ENCODE measurements at places on chromosomes 5 and 9.
A peak's percentile ranks its signal among the peaks of the same experiment; 100 is the strongest.

DNA sequence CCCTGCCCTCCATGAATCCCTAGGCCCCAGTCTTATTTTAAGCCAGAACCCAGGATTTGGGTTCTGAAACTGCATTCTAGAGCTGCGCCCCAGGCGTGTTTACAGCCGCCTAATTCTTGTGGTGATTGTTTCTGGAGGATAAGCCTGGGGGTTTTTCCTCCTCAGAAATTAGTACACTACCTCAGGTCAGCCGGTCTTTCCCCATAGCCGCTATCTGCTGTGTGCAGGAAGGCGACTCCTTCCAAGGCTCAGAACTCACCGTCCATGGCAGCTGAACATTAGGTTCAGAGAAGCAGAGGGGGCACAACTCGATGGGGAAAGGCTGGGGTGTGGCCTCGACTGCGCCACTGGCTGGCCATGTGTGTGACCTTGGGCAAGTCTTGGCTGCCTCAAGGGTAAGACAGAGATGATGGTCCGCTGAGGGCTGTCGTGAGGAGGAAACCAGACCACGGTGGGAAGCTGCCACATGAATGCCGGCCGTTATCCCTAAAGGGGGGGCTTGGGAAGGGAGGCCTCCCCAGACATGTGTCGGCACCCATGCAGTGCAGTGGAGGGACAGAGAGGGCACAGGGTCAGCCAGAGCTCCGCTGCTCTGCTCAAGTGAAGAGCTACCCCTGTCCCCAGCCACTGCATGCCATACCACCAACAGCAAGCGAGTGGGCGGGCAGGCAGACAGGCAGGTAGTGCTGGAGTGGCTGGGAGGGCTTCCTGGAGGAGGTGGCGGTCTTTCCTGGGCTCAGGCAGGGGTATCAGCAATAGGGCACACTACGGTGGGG lies 28.9 kb downstream of the SHB start:
- no peak for DNase-seq
- no peaks in the 10 kb centered on the region for H3K27me3 ChIP-seq
- H3K4me3 ChIP-seq = no peak overlapping the region
- no peak overlapping the region for H3K27ac ChIP-seq

GRCh38 chr5:152568016-152568415 lies 162.9 kb upstream of the NMUR2 start:
- H3K4me3 ChIP-seq = no peak overlapping the region
- H3K27me3 ChIP-seq = no peaks in the 10 kb centered on the region
- no peak overlapping the region for H3K27ac ChIP-seq
- H3K36me3 ChIP-seq = no peaks in the 10 kb centered on the region
- DNase-seq = no peak

DNA sequence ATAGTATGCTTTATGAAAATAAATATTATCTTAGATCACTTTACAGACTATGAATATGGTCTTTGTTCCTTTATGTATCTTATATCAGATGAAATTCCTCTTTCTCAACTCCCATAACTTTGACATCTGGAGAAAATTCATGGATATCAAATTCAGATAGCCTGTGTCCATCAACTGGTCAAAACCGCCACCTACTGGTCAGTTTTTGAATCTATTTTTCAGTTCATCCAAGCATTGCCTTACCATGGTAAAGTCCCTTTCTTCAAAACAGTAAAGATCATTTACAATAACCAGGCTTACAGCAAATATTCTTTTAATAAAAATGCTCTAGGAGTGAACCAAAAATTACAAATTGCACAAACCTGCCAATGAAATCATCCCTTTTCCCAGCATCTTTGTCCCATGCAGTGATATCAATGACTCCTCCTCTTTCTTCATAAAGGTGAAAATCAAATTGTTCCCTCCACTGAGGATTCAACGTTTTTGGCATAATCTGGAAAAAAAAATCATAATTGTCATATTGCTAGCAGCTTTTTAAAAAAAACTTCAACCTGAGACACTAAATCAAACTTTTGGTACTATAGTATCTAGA lies 290.5 kb downstream of the SLF1 start:
- H3K4me3 ChIP-seq = no peak overlapping the region
- no peaks in the 10 kb centered on the region for H3K36me3 ChIP-seq
- DNase-seq = no peak
- H3K27ac ChIP-seq = no peak overlapping the region
- no peaks in the 10 kb centered on the region for H3K4me1 ChIP-seq

GRCh38 chr9:14888272-14888671 lies 22.0 kb downstream of the FREM1 start:
- H3K4me3 ChIP-seq = no peak overlapping the region
- no peaks in the 10 kb centered on the region for H3K36me3 ChIP-seq
- no peak for DNase-seq
- H3K27me3 ChIP-seq = no peaks in the 10 kb centered on the region
- H3K4me1 ChIP-seq = no peaks in the 10 kb centered on the region
- H3K27ac ChIP-seq = peak overlapping the region; percentile 35

- no peaks in the 10 kb centered on the region for H3K4me1 ChIP-seq
- DNase-seq = no peak
- H3K36me3 ChIP-seq = no peaks in the 10 kb centered on the region
- no peak overlapping the region for H3K4me3 ChIP-seq
Observed at GRCh38 chr9:134518004-134518606, 123.5 kb upstream of the COL5A1 start.

- H3K4me1 ChIP-seq = no peaks in the 10 kb centered on the region
- no peaks in the 10 kb centered on the region for H3K27me3 ChIP-seq
- no peak overlapping the region for H3K4me3 ChIP-seq
- no peak for DNase-seq
- no peak overlapping the region for H3K27ac ChIP-seq
Observed at GRCh38 chr5:169873642-169874041, 106.7 kb downstream of the INSYN2B start.

- no peaks in the 10 kb centered on the region for H3K27me3 ChIP-seq
- no peaks in the 10 kb centered on the region for H3K4me1 ChIP-seq
- no peak overlapping the region for H3K27ac ChIP-seq
- no peaks in the 10 kb centered on the region for H3K36me3 ChIP-seq
- no peak overlapping the region for H3K4me3 ChIP-seq
Observed at GRCh38 chr5:95668728-95669127, 14.1 kb downstream of the SPATA9 start.

DNA sequence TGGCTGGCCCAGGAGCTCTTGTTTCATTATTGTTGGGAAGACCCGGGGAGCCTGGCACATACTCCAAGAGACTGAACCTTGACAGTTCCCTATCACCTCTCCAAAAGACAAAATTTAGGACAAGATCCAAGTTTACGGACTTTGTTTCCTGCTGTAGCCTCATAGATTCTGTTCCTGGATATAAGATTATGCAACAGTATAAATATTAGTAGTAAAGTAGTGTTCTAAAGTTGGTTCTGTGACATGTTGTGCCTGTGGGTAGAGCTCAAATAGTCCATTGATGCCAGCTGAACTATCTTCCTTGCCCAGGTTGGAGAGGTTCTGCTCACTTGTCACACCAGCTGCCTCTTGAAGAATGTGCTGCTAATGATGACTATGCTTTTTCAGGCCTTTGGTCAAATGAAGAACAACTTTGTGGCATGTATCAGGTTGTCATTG lies 430.2 kb downstream of the DMAC1 start:
- no peaks in the 10 kb centered on the region for H3K4me1 ChIP-seq
- H3K27ac ChIP-seq = no peak overlapping the region
- no peaks in the 10 kb centered on the region for H3K27me3 ChIP-seq
- H3K36me3 ChIP-seq = no peaks in the 10 kb centered on the region
- DNase-seq = no peak
- no peak overlapping the region for H3K4me3 ChIP-seq

DNA sequence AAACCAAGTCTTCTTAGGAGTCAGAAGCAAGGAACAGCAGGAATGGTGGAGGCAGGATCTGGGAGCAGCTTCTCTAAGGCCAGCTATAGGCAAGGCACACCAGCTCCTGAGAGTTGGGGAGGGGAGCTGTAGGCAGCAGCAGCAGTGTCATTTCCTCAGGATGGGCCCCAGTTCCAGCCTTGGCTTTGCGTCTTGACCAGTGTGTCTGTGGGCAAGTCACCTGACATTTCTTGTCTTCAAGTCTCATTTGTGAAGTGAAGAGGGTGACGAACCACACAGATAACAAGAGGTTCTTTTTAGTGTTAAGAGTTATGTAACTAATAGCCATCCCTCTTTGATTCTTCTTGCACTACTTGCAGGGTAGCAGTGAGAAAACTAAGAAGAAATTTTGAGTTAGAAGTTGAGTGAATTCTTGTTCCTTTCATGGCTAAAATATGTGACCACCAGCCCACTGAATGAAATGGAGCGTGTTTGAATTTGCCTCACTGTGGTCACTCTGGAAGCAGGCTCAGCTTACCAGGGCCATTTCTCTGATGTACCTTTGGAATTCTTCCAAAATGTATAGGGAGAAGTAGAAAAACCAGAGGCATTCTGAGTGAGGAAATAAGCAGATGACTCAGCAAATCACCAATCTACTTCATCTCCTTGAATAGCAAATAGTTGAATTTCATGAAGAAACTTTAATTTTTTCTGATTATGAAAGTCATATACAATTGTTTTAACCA lies 42.4 kb downstream of the RHOBTB3 start:
- H3K27ac ChIP-seq = no peak overlapping the region
- DNase-seq = no peak
- no peaks in the 10 kb centered on the region for H3K4me1 ChIP-seq
- no peak overlapping the region for H3K4me3 ChIP-seq

All from Peyer's patch (tissue), 4 donors.